ENCODE measurements at places on chromosomes 6 and 20.

DNA sequence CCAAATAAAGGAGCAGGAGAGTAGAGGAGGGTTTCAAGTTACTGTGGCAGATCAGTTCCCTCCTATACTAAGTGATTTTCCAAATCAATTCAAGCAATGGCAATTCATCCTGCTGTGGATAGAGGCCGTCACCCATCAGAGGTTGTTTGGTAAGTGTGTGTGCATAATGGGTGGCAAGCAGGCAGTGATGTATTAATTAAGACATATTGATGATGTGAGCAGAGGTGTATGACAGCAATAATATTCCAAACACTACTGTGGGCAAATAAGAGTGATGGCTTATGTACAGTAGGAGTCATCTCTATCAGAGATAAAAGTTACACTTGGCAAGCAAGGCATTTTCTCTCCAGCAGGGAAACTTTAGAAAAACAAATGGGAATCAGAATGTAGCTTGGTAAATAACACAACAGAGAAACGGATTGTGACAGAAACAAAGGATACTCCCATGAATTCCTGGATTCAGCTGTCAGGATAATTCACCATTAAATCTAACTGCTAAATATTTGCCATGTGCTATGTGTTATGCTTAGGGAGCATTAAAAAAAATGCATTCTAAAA, 196.3 kb downstream of the KHDC1L start:
- no peak for DNase-seq

DNA sequence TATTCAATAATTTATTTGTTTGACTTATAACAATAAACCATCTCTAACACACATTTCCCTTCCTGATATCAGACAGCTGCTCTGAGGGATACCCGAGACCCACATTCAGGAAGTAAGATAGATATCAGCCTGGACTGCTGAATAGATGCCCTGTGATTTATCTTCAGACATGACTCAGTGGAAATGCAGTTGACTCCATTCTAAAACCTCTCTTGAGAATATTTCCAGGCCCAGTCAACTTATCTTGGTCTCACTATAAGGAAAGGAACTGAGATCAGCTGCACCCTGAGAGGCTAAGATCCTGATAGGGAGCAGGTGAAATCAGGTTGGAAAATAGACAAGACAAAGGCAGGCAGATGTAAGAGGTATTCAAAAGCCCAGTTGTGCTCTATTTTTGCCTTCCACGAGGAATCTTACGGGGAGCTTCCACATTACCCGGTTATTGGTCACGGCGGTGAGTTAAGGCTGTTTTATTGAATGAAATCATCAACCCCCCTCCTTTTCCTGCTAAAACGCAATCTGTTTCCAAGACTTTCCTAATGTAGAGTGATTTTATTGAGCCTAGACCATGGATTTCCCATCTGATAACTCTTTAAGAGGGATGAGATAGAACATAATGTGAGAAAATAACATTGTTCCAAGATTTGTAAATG, 25.5 kb downstream of the C6orf15 start:
- DNase-seq = no peak

DNA sequence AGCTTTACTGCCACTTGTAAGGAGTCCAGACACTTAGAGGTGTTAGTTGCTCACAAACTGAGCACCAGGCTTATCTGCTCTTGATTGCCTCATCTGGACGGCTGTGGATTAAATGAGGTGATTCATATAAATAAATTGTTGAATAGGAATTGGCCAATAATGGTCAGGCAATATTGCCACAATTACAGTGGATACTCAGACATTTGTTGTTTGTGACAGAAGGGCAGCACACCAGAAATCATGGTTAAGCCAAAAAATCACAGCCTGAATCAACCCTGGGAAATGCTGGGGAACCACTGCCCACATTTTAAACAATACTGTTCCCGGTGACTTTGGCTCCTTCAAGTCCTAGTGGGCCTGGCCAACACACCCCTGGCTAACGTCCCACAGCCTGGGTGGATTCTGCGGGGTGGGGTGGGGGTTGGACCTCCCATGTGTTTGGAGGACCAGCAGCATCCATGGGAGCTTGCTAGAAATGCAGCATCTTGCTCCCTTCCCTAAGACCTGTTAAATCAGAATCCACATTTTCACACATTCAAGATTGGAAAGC, 29.5 kb upstream of the SPDEF start:
- DNase-seq = no peak

- no peak for DNase-seq
Measured at GRCh38 chr20:43681468-43681942, 14.6 kb downstream of the MYBL2 start.

- DNase-seq = no peak
Measured at GRCh38 chr6:117553142-117553541, 49.2 kb downstream of the GOPC start.

- DNase-seq = no peak
Measured at GRCh38 chr6:166959911-166960608, 3.7 kb upstream of the RNASET2 start.

Data from natural killer cell (primary cell).